ENCODE measurements at places on chromosomes 1 and 21. TPM values are rescaled to one million over a fixed set of nuclear protein-coding genes. Genes with fewer than 3 reads are reported as not detected.

Gene ABCG1
- 6.7 TPM for polyA plus RNA-seq

DNA sequence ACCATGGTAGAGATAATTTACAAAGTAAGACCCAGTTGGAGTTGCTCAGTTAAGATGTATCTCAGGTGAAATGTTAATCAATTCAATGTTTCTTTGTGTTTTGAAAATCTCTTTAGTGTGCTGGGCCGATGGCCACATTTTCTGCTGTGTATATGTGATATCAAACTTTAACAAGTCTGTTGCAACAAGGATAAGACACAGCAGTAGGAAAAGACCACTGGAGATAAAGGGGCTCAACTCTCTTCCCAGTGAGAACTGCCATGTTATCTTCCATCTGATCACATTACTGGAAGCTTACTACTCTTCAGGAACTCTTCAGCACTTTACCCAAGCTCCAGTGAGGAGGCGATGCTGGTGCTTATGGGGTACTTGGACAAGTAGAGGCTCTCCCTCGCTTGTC lies 227.7 kb downstream of the NFIA start:
- DNase-seq: no peak

DNA sequence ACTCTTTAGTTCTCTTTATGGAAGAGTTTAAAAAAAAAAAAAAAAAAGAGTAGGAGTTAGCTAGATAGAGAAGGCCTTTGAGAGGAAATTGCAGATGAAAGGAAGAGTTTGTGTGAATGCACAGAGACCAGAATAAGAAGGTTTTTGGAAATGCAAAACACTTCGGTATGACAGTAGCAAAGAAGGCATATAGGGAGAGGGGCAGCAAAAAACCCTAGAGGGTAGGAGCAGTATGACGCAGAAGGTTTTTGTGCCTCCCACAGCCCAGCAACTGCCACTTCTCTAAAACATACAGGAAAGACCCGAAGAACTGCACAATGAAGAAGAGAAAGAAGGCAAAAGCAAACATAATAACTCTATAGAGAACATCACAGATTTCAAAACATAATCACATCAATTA lies 84.3 kb downstream of the WDR64 start:
- no peak for DNase-seq

Gene NCSTN
- polyA plus RNA-seq: 95.4 TPM

Data from forelimb muscle (tissue), 1 donor.